ENCODE measurements at places on chromosomes 6 and 20. TPM values are rescaled to one million over a fixed set of nuclear protein-coding genes. Genes with fewer than 3 reads are reported as not detected.

GRCh38 chr6:40540790-40541189 is 46.4 kb downstream of the LRFN2 start:
- no peak for DNase-seq

GRCh38 chr6:29974901-29975560 is 32.7 kb downstream of the HLA-A start:
- DNase-seq, result peak; percentile 70

DNA sequence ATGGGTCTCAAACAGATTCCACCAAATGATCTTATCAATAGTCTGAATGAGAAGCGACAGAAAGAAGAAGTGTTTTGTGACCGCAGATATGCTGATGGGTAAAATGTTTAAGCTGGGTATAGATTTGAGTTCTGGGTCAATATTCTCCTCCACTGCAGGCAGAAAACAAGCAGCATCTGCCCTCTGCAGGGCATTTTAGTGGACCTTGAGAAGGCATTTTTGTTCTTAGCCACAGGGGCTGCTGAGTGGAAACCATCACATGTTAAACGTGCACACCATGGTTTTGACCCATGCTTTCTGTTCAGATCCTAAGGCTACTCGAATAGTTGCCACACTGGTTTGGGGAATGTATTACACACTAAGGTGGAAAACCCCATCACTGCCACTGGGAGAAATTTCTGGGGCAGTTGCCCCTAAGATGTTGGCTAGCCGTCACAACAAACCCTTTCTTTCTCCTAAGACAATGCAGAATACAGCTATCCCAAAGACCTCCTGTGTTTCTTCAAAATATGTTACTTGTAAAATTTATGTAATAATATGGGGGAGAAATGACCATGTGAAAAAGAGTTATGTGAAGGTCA is 5.5 kb downstream of the POU3F2 start:
- peak; percentile 60 for DNase-seq

GRCh38 chr20:62485701-62486089 is 9.9 kb upstream of the GATA5 start:
- DNase-seq, result no peak

DNA sequence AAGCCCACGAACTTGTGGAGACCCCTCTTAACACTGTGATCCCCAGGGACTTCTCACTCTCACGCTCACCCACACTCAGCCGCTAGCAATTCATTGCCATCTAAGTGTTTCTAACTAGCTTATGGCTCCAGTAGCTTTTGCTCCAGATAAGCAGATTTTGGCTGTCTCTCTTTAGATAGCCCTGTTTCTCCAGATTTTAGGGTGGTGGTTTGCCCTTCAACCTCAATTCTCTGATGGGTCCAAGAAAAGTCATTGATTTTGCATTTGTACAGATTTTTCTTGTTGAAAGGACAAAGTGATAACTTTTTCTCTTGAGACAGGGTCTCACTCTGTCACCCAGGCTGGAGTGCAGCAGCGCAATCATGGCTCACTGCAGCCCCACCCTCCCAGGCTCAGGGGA is 41.2 kb downstream of the NR2E1 start:
- no peak for DNase-seq

GRCh38 chr20:60570481-60571277 is 612.5 kb downstream of the CDH26 start:
- no peak for DNase-seq

DNA sequence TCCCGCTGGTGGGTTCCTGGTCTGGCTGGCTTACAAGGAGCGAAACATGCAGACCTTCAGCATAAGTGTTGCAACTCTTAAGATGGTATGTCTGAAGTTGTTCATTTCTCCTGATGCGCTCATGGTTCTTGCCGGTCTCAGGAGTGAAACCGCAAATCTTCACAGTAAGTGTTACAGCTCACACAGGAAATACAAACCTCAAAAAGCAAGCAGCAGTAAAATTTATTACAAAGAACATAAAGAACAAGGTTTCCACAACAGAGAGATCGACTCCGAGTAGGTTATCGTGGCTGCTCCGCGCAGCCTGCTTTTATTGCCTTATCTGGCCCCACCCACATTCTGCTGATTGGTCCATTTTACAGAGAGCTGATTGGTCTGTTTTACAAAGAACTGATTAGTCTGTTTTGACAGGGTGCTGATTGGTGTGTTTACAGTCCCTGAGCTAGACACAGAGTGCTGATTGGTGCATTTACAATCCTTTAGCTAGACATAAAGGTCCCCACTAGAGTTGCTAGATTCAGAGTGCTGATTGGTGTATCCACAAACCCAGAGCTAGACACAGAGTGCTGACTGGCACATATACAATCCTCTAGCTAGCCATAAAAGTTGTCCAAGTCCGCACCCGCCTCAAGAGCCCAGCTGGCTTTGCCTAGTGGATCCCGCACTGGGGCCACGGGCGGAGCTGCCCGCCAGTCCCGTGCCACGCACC is 39.2 kb downstream of the TRIM27 start:
- DNase-seq, result no peak

DNA sequence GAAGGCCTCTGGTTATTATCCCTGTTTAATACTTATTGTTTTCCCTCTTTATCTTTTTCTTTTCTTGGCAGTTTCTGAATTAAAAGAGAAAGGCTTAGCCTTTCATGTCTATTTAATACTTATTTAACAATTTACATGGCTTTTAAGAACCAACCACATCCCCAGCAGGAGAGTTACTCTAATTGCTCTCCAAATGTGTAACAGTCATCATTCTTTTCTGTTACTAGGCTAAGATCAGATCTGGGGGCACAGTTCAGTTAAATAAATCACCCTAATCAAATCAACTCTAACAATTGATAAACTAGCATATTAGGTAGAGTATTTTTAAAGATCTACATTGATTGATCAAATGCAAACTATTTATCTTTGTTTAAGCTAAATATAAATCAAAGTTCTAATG is 54.1 kb upstream of the NT5E start:
- no peak for DNase-seq

The GHRH gene
- total RNA-seq, result not detected

The APCDD1L gene
- total RNA-seq, result 2.6 TPM

The PLN gene
- not detected for total RNA-seq

The GPR63 gene
- total RNA-seq, result 6.2 TPM

The UNC5CL gene
- total RNA-seq, result 4.3 TPM

The COL12A1 gene
- total RNA-seq, result 1.9 TPM

The LY86 gene
- not detected for total RNA-seq

The SCRT2 gene
- total RNA-seq, result 0.03 TPM

All from H7 (cell line).